ENCODE measurements at places on chromosomes 1 and 21.

DNA sequence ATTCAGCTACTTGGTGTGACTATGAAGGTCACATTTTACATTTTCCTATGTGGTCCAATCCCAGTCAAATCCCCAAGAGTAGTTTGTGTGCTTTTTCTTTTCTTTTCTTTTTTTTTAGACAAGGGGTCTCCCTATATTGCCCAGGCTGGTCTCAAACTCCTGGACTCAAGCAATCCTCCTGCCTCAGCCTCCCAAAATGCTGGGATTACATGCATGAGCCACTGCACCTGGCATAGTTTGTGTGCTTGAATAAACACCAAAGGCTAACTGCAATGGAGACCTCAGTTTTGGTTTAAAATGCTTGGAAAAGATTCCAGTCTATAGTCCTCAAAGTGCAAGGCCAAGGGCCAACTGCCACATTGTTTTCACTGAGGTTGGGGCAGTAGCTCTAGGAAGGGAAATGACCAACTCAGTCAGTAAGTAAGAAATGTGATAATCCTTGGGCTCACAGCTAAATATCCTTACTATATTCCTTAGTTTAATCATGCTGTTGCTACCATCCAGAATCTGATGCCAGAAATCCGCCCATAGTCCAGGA lies 38.6 kb downstream of the EIF2B3 start:
- no peak for DNase-seq

DNA sequence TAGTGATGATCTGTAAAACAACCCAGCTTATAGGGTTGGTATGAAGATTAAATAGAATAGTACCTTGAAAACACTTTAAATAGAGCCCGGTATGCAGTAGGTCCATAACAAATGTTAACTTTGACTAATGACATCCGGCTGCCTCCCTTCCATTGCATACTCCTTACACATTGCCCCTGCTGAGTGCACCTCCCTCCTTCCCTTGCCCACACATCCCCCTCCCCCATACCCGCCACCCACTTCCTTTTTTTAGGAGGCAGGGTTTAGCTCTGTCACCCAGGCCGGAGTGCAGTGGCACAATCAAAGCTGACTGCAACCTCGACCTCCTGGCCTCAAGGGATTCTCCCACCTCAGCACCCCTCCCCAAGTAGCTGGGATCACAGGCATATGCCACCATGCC lies 24.4 kb upstream of the ZC3H12A start:
- DNase-seq: no peak

- no peak for DNase-seq
Measured at GRCh38 chr1:184824691-184825323, 70.1 kb upstream of the EDEM3 start.

DNA sequence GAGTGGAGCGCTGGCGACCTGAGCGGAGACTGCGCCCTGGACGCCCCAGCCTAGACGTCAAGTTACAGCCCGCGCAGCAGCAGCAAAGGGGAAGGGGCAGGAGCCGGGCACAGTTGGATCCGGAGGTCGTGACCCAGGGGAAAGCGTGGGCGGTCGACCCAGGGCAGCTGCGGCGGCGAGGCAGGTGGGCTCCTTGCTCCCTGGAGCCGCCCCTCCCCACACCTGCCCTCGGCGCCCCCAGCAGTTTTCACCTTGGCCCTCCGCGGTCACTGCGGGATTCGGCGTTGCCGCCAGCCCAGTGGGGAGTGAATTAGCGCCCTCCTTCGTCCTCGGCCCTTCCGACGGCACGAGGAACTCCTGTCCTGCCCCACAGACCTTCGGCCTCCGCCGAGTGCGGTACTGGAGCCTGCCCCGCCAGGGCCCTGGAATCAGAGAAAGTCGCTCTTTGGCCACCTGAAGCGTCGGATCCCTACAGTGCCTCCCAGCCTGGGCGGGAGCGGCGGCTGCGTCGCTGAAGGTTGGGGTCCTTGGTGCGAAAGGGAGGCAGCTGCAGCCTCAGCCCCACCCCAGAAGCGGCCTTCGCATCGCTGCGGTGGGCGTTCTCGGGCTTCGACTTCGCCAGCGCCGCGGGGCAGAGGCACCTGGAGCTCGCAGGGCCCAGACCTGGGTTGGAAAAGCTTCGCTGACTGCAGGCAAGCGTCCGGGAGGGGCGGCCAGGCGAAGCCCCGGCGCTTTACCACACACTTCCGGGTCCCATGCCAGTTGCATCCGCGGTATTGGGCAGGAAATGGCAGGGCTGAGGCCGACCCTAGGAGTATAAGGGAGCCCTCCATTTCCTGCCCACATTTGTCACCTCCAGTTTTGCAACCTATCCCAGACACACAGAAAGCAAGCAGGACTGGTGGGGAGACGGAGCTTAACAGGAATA lies 4.2 kb downstream of the TFAP2E start:
- DNase-seq: no peak

- no peak for DNase-seq
Measured at GRCh38 chr21:46067505-46068201, 30.3 kb upstream of the COL6A2 start.

DNA sequence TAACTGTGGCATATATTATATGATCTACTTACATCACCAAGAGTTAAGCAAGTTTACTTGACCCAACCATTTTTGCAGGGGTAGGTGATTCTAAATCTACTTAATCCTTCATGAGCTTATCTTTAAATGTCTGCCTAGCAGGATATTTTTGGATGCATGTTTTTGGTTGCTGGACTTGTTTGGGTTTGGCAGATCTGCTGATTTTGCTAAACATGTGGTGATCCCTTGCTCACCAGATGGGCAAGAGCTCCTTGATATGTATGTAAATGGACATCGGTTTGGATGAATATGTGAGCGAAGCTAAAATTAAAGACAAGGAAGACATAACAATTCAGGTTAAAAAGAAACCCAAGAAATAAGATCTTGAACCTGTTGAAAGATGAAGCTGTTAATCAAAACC lies 36.7 kb downstream of the FMN2 start:
- no peak for DNase-seq

- no peak for DNase-seq
Measured at GRCh38 chr1:9320520-9321479, 28.1 kb downstream of the SPSB1 start.

GRCh38 chr1:181043025-181043888 lies 9.5 kb downstream of the MR1 start:
- peak; percentile 16 for DNase-seq

GRCh38 chr1:3732434-3733093 lies 19.7 kb upstream of the CCDC27 start:
- no peak for DNase-seq

DNA sequence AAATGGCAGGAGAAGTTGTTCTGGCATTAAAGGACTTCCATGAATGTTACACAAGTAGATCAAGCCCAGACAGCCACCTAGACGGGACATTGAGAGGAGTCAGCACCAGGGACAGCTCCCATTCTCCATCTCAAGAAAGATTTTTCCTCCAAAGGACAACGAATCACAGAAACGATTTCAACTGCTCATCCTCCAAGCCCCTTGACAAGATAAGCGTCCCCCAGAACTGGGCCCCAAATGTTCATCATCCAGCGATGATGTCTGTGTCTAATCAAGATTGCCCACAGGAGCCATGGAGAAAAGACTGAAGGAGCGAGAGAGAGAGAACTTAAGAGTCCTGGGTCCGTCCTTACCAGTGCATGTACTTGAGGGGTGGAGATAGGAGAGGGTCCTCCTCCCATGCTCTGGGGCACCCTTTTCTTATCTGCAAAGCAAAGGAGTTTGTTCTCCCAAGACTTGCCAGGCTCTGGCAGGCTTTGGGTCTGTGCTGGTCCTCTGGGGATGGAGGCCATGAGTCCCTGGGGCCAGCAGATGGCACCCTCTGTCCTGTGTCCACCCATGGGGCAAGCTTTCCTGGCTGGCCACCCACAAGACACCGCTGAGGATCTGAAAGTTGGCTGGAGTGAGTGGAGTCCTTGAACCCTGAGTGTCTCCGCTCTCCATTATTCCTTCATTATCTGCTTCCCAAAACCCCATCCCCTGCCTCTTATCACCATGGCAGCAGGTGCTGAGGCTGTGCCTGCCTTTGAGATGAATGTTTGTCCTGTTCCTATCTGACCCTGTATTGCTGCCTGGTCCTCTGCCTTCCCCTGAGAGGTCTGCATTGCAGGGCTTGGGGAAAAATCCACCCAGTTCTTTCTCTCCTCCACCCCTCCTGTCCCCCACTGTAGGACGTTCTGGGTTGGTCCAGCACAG lies 164.6 kb downstream of the ACTL8 start:
- DNase-seq: no peak

DNA sequence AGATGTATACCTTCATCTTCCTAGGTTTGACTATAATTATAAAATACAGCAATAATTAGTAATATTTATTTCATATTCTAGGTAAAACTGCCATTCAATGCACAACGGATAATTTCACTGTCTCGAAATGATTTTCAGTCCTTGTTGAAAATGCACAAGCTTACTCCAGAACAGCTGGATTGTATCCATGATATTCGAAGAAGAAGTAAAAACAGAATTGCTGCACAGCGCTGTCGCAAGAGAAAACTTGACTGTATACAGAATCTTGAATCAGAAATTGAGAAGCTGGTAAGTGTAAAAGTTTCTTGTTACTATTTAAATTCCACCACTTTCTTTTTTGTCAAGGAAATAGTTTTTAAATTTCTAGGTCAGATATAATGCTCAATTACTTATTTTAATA lies 30.7 kb downstream of the BACH1 start:
- DNase-seq: no peak

DNA sequence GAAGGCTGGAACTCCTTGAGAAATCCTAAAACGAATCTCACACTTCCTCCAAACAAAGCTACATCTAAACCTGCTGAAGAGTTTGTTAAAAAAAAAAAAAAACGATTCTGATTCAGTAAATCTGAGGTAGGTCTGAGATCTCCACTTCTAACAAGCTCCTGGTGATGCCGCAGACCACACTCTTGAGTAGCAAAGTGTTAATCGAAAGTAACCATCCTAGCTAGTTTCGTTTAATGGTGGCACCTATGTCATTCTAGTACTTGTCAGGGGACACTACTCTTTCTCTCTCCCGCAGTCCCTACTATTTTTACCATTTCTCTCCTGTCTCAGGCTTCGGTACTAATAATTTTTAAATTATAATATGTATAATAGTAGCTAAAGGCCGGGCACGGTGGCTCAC lies 2.1 kb downstream of the CLCC1 start:
- DNase-seq: no peak

GRCh38 chr1:115332813-115333608 lies 5.0 kb downstream of the NGF start:
- DNase-seq: peak; percentile 77

- peak; percentile 54 for DNase-seq
Measured at GRCh38 chr1:29649189-29650040, 413.1 kb downstream of the PTPRU start.

DNA sequence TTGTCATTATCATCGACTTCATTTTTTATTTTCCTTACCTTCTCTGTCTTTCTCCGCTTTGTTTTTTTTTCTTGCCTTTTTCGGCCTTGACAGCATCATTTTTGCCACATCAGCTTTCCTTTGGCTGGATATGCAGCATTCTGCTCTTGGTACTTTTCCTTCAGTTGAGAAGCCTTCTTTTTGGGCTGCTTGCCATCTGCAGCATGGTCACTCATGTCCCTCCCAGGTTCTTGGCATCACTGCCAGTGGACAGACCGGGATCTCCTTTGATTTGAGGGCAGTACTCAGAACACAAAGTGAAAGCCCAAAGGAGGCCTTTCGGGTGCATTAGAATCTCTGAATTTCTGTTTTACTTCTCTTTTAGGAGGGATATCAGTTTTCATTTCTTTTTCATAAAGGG lies 3.7 kb upstream of the PARP1 start:
- no peak for DNase-seq
